ENCODE measurements at places on chromosomes 13 and 19.

DNA sequence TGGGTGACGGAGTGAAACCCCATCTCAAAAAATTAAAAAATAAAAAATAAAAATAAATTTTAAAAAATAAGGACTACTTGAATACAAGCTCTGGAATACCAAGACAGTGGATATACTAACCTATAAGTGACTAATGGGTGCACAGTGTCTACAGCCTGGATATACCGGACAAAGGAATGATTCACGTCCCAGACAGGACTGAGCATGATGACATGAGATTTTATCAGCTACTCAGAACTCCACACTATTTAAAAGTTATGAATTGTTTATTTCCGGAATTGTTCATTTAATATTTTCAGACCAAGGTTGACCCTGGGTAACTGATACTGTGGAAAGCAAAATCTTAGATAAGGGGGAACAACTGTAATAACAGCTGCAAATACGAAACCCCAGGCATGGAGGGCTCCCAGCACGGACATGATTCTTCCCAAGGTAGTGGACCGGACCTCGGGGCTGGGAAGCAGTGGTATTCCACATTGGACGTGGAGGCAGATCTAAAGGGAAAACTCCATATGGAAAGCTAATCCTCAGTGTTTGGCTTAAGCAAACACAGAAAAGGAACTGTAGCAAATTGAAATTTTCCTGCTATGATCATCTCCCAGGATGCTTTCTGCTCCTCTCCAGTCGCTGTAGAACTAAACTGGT is 102.6 kb upstream of the TSHZ3 start:
- DNase-seq, result no peak

- no peak for DNase-seq
Observed at GRCh38 chr19:17530586-17530985, 19.1 kb downstream of the PGLS start.

DNA sequence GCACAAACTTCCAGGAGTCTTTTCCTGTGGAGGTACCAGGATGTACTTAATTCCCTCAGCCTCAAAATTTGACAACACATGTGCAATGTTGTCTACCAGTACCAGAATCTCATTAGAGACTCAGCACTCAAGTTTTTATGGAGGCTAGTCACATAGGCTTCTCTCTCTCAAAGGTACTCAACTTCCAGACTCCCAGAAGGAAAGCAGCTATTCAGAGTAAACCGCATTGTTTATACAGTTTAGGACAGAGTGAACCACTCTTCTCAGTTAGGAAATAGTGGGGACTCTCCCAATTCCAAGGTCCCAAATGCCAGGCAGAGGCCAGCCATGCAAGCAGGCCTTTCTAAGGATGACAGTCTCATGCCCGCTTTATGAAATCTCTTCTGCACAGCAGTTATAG is 8.5 kb upstream of the C1QTNF9B start:
- DNase-seq, result no peak

- DNase-seq, result no peak
Observed at GRCh38 chr13:48476215-48476614, 56.7 kb downstream of the RCBTB2 start.

- no peak for DNase-seq
Observed at GRCh38 chr19:17677002-17677401, 11.2 kb downstream of the UNC13A start.

DNA sequence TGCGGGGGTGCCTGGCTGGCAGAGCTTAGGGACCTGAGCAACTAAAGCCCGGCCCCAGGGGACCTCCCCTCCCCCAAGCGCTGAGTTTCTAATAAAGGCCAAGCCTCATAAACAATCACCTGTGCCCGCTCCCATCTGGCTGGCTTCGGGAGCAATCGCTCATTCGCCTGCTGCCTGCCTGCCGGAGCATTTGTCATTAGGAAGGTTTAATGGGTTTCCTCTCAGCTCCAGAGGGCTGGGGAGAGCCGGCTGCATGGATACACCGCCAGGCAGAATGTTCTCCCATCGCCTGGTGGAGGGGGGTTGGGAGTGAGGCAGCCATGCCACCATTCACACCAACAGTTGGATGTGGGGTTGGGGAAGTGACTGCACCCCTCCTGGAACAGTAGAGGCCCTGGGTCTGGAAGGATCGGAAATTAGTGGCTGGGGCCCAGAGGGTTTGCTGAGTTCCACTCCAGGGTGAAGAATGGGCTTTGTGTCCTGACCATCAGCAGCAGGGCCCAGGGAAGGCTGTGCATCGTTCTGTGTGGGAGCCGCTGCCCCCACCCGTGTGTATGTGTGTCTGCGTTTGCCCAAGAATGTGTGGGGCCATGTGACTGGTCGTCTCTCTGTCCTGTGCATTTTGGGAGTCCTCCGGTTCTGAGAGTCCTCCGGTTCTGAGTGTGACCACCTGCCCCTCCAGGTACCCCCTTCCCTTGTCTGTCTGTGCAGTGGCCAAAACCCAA is 15.3 kb downstream of the PIN1 start:
- DNase-seq, result no peak

- DNase-seq, result no peak
Observed at GRCh38 chr19:47081095-47081494, 32.5 kb downstream of the ZC3H4 start.

- no peak for DNase-seq
Observed at GRCh38 chr19:37056776-37057175, 21.5 kb upstream of the ZNF420 start.

GRCh38 chr13:61463024-61463423 is 47.4 kb upstream of the PCDH20 start:
- DNase-seq, result no peak

GRCh38 chr13:50613356-50613831 is 230.1 kb downstream of the DLEU7 start:
- DNase-seq, result no peak

DNA sequence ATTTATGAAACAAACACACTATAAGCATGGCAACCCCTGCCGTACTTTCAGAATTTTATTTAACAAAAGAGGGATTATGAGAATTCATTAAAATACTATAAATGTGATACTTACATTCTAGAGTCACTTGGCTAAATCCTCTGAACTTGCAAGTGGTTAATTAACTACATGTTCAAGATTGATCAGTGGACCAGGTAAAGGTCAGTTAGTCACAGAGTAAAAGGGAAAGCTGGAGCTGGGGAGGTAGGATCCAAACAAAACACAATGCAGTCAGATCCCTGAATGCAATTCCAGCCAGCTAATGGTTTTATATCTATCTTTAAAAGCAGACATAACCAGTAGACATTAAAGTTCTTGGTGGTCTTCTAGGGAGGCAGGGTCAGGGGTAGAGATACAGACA is 270.5 kb downstream of the DIAPH3 start:
- DNase-seq, result no peak

- no peak for DNase-seq
Observed at GRCh38 chr13:43343645-43344044, 320.3 kb downstream of the DNAJC15 start.
